NK-92 treated with Interleukin-12 subunit alpha and Interleukin-12 subunit beta, amount 100 ng/mL, for 24 hours (cell line): ENCODE measurements at places on chromosomes 2 and 18.

- DNase-seq, result no peak
These were observed 506.9 kb upstream of the ZNF804A start for GRCh38 chr2:184091456-184091855.

- no peak for DNase-seq
These were observed 195.4 kb upstream of the HDAC4 start for GRCh38 chr2:239596253-239596652.

DNA sequence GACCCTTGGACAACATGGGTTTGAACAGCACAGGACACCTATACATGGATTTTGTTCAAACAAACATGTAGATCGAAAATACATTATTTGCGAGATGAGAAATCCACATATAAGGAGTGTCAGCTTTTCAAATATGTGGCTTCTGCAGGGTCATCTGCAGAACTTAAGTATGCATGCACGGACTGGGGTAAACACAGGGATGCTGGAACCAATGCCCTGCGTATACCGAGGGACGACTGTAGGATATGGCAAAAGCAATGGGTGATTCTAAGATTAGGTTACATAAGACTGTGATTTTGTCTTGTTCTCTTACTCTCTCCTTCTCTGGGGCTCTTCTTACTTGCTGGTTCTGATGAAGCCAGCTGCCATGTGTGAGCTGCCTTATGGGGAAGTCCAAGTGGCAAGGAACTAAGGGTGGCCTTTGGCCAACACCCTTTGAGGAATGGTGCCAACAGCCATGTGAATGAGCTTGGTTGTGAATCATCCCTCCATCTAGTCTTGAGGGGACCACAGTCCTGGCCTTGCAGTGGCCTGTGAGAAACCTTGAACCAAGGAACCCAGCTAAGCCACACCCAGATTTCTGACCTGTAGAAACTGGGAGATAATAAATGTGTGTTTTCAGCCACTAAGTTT lies 66.5 kb downstream of the EVA1A start:
- DNase-seq, result no peak

DNA sequence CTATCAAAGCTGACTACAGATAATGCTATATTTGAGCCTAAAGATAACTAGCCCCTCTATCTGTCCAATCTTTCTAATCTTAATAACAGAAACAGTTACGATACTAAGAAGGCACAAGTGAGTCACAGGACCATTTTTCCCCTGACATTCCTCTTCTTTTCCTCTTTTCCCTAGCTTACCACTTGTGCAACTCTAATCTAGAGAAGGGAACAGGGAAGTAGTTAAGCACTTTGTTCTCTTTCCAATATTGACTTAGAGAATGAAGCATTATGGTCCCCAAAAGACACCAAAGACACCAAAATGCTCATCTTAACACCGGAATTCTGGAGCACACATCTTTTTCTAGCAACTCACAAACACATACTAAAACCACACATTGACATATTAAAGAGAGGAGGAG lies 1.8 kb downstream of the PDE11A start:
- no peak for DNase-seq

DNA sequence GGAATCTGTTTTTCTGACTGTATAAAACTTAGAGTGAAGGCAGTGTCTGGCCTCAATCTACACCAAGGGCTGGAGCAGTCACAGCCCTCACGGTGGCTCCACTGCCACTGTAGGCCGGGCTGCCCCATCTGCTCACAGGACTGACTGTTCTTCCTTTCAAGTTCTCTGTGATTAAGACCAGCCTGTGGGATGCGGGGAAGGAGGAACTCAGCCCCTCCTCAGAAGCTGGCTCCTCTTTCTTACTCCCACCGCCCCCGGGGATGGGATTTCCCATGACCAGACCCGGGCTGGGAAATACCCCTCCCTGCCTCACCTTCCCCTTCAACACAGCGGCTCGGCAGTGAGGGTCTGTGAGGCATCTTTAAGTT lies 106.0 kb downstream of the COPS8 start:
- DNase-seq, result no peak

DNA sequence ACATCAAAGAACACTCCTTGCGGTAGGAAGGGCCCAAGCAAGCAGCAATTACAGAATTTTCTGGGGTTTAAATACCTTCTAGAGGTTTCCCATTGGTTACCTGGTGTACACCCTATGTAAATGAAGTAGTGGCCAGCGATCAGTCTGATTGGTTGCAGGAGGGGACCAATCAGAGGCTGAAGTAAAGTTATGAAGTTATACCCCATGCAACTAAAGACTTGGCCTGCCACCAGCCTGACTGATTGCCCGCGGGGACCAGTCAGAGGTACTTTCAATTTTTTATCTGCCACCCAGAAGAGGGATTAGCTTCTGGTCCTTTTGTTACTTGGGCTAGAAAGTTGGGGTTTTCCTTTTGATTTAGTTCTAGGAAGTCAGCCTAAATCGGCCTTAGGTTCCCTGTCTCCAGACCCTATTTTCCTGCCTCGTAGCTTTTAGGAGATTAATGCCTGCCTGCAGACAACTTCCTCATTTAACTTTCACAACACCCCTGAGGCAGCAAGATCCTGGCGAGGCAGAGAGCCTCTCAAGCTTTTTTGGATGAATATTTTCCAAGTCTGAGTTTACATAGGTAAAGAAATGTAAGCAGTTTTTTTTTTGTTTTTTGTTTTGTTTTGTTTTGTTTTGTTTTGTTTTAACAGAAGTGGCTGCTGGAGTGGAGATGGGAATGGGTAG lies 1.5 kb upstream of the DGUOK start:
- no peak for DNase-seq

- DNase-seq, result no peak
These were observed 600.1 kb upstream of the RAB6C start for GRCh38 chr2:129379411-129379810.

DNA sequence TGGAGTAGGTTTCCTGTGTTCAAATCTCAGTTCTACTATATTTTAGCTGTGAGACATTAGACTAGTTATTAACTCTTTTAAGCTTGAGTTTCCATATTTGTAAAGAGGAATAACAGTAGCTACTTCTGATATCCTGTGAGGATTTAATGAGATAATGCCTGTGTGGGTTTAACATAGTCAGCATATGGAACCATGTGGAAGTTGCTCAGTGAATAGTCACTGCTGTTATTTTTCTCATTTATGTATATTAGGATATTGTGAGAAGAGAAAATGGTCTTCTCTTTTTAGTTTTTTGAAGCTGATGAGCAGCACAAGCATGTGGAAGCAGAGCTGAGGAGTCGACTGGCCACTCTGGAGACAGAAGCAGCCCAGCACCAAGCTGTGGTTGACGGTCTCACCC lies 70.5 kb upstream of the STON1 start:
- no peak for DNase-seq

GRCh38 chr2:240952496-240953246 lies 45.7 kb upstream of the SNED1 start:
- DNase-seq, result no peak

- no peak for DNase-seq
These were observed 6.2 kb downstream of the ADAM17 start for GRCh38 chr2:9549420-9549819.

- no peak for DNase-seq
These were observed 2.2 kb downstream of the GALM start for GRCh38 chr2:38668092-38668491.

- DNase-seq, result no peak
These were observed 131.9 kb upstream of the NT5C1B start for GRCh38 chr2:18721038-18721922.

DNA sequence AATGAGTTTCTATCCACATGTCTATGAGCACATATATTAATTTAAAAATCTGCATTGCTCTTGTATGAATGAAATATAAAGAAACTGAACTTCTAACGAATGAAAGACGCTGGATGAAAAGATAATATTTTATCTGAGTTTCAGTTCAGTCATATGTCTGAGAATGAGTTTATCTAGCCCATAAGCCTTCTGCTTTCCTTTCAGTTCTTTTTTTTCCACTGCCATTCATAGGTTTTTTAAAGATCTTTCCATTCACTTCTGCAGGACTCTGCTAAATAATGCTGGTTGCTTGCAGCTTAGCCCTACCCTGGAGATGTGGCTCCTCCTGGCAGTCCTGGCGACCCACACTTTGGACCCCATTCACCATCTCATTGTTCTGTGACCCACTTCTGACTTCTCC lies 109.0 kb downstream of the BCL2 start:
- no peak for DNase-seq

DNA sequence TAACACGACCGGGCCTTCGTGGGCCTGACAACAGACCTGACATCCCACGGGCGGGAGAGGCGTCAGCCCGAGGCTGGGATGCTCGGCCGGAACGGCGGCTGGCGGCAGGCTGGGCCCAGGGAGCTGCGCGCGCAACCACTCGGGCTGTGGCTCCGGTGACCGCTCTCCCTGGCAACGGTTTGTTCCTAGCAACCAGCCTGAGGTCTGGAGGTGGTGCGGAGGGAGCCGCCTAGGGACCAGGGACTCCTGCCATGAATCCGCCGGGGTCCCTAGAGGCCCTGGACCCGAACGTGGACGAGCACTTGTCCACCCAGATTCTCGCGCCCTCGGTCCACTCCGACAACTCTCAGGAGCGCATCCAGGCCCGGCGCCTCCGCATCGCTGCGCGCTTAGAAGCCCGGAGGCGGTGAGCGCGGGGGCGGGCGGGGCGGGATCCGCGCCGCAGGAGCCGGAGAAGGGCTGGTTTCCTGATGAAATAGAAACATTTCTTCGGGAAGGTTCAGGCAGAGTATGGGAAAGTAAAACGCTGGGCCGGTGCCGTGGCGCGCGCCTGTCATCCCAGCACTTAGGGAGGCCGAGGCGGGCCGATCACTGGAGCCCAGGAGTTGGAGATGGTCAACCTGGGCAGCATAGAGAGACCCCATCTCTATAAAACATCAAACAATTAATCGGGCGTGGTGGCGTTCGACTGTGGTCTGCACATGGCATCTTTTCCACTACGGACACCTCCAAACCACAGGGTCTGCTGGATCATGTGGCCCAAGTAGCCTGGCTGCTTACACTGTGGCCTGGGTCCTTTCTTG lies at the start of gene DRC1:
TSS of gene DRC1 (plus strand) at position 182 of the 803 bp plus-strand sequence. CDS start at position 252, 70 bp downstream.
- DNase-seq, result no peak

- DNase-seq, result no peak
These were observed 70.8 kb downstream of the MYO3B start for GRCh38 chr2:170248574-170249393.

- DNase-seq, result no peak
These were observed 29.4 kb downstream of the CERKL start for GRCh38 chr2:181627545-181627944.

DNA sequence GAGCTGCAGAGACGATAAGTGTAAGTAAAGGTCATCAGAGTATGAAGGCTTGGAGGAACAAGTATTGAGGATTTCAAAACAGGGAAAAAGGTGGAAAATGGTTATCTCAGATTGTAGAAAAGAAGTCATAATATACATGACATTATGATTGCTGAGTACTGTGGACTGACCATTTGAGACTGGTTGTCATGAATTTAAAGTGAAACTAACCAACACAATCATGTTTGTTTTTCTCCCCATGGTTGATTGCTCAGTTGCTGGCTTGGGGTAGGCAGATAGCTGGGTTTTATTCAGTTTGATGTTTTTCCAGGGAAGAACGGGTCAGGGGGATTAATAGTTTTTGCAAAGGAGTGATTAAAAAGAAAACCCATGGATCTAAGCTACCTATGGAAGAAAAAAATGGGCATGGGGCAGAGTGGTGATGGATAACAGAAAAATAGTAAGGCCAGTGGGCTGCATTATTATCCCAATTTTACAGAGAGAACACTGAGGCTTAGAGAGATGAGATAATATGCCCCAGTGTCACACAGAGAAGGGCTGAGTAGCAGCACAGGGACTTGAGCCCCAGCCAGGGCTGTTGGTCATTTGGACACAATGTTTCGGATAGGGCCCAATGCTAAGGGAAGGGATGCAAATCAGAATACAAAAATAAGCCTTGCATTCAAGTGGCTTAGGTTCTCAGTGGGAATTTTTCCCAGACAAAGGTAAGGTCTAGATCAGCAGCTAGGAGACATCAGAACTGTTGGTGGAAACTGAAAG lies 885.7 kb downstream of the DCC start:
- DNase-seq, result no peak

GRCh38 chr18:13438507-13439056 lies 220.0 kb downstream of the LDLRAD4 start:
- DNase-seq, result no peak

GRCh38 chr2:85017411-85018048 lies 46.6 kb downstream of the KCMF1 start:
- no peak for DNase-seq

DNA sequence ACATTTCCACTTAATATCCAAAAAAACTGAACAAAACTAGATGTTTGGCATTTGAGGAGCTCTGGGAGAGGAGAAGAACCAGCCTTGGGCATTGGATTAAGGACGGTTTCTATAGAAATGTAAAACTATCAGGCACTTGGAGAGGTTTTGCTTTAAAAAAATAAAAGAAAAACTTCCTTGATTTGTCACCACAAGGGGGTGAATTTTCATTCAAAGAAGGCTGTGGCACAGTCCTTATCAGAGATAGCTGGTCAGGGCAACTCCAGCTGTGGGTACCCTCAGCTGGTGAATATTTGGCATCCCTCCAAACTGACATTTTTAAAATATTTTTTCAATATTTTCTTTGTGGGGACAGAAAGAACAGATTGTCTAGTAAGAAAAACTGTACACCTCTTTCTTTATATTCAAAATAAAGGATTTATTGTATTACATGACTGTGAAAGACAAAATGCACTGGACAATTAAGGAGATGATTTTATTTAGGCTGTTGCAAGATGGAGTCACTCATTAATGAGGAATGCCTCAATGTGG lies 46.1 kb upstream of the TBC1D8 start:
- no peak for DNase-seq

DNA sequence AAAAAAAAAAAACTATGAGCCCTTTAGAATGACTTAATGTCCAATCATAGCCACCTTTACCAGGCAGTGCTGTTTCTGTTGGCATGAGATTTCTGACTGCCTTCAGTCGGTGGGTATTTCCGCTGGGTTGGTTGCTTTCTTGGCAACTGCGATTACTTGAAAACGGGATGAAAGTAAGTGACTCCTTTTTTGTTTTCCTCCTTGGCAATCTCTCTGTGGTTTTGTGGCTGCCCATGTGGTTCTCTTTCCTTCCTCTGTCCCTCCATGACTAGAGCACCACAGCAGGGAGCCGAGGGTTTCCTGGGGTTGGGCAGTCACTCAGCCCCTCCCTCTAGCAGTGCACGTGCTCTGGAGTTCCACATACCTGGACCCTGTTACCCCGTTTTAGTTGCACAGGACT lies 112.1 kb downstream of the KLHL29 start:
- no peak for DNase-seq

DNA sequence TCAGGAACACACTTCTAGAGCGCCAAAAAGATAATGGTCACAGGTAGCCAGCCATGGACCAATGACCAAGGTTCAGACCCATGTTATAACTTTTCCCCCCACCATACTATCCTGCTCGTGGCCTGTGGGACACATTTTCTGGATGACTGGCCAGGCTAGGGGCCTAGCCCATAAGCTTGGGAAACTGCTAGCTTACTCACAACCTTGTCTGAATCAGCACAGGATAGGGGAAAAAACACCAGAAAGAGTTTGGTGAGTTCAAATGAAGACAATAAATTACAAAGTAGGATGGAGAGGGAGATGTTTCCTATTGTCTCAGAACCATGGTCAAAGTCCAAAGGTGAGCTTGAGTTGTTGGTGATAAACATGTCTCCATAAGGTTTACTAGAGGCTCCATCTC lies 156.3 kb upstream of the CCDC68 start:
- DNase-seq, result no peak
